ENCODE measurements at places on chromosomes 16 and 17. TPM values are rescaled to one million over a fixed set of nuclear protein-coding genes. Genes with fewer than 3 reads are reported as not detected.

The TP53TG3 gene
- total RNA-seq = not detected

The MARF1 gene
- total RNA-seq = 228 TPM

The COTL1 gene
- total RNA-seq = 99.1 TPM

The ABCA9 gene
- total RNA-seq = 0.30 TPM

The CDC42EP4 gene
- 0.96 TPM for total RNA-seq

The ZP2 gene
- total RNA-seq = not detected

The TBC1D3B gene
- 13.4 TPM for total RNA-seq

The KCNAB3 gene
- 16.1 TPM for total RNA-seq

The ITGAX gene
- total RNA-seq = 0.88 TPM

The RCVRN gene
- total RNA-seq = not detected
